ENCODE measurements at places on chromosomes 3 and 15.

DNA sequence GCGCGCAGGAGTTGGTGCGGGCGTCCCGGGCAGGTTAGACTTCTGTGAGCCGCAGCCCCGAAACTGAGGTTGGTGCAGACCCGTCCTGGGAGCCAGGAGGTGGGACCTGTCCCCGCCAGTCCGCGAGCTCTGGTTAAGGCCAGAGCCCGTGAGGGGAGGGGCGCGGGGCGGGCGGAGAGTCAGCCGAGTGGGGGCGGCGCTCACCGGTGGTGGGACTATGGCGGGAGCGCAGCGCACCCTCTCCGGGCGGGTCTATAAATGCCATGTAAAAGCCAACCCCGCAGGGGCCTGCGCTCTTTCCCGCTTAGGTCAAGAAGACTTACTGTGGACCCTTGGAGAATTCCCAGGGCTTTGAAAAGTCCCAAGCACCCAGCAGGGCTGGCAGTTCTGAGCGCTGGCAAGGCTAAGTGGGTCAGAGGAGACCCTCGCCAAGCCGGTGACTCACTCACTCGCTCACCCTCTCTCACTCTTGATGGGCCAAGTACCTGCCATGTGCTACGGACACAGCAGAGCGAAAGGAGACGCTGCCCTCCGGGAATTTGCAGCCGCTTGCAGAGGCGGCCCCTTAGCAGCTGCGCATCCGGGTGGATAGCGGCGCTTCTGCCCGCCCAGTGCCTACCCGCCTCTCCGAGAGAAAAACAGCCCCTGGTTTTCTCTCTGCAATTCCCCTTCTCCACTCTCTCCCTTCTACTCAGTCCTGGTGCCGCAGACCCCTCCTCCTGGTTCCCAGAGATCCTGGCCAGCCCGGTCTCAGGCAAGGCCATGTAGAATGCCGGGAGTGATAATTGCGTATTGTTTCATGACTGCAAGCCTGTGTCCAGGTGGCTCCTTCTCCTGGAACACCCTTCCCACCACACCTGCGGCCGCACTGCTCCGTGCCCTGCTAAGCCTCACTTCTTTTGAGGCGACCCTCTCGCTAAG lies at the start of gene ALDH1L1:
ALDH1L1 (minus strand) TSS at position 110 of the 921 bp plus-strand sequence. CDS start 19,607 bp downstream, outside the sequence.
- DNase-seq, result no peak

DNA sequence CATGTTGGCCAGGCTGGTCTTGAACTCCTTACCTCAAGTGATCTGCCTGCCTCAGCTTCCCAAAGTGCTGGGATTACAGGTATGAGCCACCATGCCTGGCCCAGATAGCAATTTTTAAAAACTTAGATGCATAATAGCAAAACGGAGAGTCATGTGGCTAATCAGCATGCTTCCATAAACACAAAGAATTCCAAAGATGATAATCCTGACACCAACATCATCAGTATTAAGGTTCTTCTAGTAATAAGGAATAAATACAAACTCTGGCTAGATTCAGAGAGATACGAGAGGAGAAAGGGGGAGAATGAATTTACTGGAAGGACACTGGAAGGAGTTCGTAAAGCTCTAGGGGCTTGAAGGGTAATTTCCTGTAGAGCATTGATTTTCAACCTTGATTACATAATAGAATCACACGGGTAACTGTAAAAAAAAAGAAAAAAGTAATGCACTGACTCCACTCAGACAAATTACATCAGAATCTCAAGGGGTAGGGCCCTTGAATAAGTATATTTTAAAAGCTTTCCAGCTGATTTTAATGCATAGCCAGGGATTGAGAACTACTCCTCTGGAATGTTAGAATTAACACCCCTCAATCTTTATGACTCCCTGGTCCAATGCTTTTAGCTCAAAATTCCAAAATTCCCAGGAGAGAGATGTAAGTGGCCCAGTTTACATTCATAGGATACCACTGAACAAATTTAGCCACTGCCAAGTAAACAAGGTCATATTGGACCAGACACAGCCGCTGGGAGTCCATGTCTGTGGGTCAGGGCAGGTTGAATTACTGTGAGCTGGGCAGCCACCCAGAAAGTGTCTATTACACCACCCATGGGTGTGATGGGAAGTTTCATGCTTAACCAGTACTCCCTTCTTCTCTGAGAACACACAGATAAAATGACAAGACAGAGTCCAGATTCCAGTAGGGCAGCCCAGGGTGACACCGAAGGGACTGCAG lies 243.9 kb downstream of the TBL1XR1 start:
- DNase-seq, result no peak

GRCh38 chr3:173799060-173799816 lies 401.7 kb downstream of the NLGN1 start:
- no peak for DNase-seq

- DNase-seq, result no peak
These were observed 3.2 kb upstream of the EIF1B start for GRCh38 chr3:40306336-40306735.

DNA sequence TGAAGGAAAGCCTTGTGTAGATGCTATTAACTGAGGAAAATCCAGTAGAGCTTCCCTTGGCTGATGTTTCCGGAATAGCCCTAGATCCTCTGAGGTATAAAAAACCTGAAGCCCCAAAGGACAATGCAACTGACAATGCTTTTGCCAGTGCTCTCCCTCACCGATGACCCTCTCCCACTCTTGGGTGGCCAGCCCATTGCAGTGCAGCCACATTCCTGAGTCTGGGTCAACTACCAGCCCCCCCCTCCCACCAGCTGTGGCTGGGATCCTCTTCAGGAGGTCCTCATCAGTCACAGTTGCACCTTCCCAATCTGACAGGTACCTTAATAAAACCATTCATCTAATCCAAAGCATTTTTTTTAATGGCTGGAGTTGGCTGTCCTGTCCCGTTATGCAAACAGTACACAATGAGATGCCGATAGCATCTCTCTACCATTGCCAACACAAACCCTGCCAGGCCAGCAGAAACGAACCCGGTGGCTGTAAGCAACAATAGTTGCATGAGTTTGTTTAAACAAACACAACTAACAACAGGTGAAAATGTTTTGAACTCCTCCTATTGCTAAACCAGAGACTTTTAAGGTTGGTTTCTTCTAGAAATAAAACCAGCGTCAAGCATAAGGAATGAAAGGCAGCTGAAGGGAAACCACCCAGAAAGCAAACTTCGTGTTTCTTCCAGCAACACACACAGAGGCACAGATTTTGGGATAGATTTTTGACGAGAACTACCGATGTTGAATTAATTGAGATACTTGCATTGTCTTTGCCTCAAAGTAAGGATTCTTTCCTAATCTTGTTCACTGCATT lies 128.3 kb upstream of the ARHGEF3 start:
- no peak for DNase-seq

DNA sequence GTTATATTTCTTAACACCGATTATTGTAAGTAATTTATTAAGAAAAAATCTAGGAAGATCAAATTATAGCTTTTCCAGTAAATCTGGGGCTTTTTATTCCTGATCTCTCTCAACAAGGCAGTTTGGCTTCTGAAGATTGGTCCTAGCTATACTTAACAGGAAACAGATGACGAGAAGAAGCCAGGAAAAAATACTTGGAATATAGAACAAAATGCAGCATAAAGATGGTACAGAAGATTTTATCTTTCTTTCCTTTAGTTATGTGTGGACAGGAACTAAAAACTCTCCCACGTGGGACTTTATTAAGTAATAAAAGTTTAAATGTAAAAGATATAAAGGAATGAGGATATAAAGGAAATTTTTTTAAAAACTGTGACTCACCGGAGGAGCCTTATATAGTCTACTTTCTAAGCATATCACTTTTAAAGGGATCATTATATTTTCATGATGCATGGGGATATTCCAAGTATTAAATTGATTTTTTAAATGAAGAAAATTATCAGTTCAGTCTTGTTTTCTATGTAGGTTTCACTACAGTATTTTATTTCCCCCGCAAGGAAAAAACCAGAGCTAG lies 8.2 kb downstream of the B3GNT5 start:
- no peak for DNase-seq

- no peak for DNase-seq
These were observed 20.3 kb upstream of the NR2E3 start for GRCh38 chr15:71790081-71790480.

DNA sequence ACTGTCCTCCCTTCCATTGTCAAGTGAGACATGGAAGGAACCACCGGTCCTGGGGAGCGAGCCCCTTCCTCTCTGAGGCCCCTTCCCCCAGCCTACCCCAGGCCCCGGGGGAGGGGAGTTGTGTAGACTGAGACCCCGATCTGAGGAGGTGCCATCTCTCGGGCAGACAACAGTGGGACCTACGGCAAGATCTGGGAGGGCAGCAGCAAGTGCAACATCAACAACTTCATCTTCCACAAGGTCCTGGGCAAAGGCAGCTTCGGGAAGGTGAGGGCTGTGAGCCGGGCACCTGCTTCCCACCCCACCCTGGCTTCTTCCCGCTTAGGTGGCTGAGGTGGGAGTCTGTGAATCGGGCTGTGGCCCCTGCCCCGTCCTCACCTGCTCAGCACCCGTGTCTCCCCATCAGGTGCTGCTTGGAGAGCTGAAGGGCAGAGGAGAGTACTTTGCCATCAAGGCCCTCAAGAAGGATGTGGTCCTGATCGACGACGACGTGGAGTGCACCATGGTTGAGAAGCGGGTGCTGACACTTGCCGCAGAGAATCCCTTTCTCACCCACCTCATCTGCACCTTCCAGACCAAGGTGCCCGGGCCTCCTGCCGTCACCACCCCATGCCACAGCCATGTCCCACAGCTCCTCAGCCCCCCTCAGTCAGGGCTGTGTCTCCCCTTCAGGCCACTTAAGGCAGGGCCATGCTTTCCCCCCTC lies 24.9 kb downstream of the PRKCD start:
- no peak for DNase-seq

DNA sequence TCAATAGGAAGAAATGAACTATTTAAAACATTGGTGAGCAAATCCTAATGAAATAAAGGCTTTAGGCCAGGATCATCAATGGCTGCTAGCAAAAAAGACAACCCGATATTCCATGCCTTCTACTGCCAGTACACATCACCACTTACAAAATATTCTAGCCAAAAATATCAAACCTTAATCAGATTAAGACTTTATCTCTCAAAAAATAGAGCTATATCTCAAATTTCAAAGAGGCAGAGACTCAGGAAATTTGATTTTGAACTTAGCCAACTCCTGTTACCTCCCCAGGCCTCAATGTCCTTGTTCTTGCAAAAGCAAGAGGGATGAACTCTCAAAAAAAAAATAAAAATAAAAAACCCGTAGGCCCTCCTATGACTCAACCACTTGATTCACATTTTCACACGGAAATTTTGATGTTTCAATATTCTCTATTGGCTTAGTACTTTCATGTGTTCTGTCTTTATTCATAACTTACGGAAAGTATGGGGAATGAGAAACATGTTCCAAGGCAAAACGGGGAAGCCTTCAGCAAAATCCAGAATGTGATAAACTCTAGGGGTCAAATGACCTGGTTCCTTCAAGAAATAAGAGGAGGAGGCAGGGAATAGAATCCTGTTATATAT lies 273.3 kb upstream of the ZPLD1 start:
- DNase-seq, result no peak

GRCh38 chr3:159356606-159357005 lies 554.8 kb downstream of the MFSD1 start:
- DNase-seq, result no peak

- DNase-seq, result no peak
These were observed 90.0 kb downstream of the RBPMS2 start for GRCh38 chr15:64685230-64685888.

- no peak for DNase-seq
These were observed 197.1 kb upstream of the TLE3 start for GRCh38 chr15:70294731-70295305.

GRCh38 chr3:196202516-196202970 lies 8.7 kb downstream of the ZDHHC19 start:
- no peak for DNase-seq

GRCh38 chr3:196942915-196943277 lies 568 bp upstream of the NCBP2 start:
- DNase-seq, result no peak

GRCh38 chr3:53174346-53175250 lies 13.6 kb downstream of the PRKCD start:
- no peak for DNase-seq

DNA sequence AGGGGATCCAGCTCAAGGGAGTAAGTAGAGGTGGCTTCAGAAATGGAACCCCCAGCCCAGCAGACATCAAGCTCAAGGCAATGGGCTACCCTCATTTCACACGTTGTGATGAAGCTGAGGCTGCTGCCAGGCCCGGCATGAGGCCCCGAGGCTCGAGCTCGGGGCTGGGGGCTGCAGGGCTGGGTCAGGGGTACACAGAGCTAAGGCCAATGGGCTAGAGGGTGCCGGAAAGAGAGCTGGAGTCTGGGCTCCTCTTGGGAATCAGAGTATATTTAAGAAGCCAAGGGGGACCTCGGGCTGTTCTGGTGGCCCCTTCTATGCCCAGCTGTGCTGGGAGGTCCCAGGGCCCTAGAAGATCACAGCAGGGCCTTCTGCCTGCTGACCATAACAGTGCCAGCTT lies 7.4 kb downstream of the PRSS50 start:
- DNase-seq, result no peak

DNA sequence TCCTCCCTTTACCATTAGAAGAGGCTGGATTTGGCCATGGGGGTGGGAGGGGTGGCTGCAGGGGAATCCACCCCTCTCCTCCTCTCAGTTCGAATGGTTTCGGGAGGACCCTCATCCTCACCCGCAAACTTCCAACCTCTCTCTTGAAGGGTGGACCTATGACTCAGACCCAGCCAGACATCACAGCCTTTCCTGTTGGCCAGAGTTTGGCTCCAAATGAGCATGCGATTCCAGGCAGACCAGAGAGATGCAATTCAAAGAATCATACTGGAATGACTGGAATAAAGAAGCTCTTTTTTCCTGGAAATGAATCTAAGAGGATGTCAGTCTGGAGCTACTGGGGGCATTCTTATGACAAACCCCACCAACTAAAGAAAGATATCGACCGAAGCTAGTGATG lies 516.7 kb upstream of the MDFIC2 start:
- DNase-seq, result no peak

DNA sequence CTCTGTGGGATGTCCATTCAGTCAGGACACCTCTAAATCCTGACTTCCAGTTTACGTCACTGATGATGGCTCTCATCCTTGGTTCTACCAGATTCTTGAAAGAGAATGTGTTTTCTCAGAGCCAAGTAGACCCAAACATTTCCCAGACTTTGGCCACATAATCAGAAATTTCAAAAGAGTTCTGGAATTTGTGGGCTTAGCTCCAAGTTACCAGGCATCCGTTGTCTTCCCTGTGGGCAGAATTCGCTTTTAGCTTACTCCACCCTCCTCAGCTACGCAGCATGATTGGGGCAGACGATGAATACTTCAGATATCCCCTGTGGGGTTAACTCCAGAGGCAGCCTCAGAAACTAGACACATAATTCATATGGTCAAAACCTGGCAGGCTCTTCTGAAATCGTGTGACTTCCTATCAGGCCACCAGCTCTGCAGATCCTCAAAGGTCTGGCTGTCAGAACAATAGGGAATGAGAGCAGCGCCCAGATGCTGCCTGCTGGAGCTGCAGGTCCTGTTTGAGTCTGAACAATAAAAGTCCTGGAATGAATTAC lies 30.6 kb downstream of the CRTC3 start:
- DNase-seq, result no peak
